Activated T-cell treated with anti-CD3 and anti-CD28 coated beads, Interleukin-2, amount 50 U/mL, for 4 hours (primary cell): ENCODE measurements at places on chromosomes 16 and 17. TPM values are rescaled to one million over a fixed set of nuclear protein-coding genes. Genes with fewer than 3 reads are reported as not detected.

- DNase-seq, result no peak
These were observed 228.5 kb downstream of the ABCC12 start for GRCh38 chr16:47927330-47927729.

Gene KRTAP2-1
- total RNA-seq, result not detected

DNA sequence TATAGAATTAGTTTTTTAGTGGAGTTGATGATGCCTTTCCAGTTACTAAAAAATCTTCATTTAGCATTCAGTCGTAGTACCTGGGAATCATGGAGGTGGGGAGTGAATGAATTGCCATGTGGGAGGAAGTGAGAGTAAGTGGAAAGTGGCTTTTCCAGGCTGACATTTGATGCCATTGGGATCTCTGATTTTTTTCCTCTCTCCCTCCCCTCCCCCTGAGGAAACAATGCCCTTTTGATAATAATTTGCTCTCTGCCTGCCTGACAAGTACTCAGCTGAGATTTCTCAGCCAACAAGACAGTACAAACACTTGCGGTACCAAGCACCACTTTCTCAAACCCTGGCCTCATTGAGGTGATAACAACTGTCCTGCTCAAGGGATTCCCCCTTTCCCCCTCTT, 2.2 kb downstream of the UBE2Z start:
- DNase-seq, result no peak

Gene DNASE1L2
- 0.86 TPM for total RNA-seq

DNA sequence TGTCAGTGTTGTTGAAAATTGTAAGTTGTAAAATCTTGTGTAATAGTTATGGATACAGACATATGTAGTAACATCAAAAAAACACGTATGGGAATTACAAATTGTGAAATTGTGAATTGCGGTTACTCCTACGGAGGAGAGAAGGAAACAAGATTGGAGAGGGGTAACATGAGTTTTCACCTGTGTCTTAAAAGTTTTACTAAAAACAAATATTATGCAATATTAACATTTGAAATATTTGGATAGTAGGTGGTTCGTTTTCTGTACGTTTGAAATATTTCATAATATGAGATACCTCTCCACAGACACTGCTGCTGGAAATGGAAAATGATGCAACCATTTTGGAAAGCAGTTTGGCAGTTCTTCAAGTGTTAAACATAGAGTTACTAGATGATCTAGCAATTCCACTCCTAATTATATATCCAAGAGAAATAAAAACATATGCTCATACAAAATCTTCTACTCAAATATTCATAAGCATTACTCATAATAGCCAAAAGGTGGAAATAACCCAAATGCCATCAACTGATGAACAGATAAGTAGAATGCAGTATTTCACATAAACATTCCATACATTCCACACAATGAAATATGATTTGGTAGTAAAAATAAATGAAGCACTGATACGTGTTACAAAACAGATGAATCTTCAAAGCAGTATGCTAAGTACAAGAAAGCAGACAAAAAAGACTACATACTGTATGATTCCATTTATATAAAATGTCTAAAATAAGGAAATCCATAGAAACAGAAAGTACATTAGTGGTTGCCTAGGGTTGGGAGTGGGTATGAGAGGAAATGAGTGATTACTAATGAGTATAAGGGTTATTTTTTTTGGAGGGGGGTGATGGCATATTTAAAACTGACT, 40.7 kb upstream of the ABCA10 start:
- no peak for DNase-seq

Gene TAC4
- total RNA-seq, result not detected

DNA sequence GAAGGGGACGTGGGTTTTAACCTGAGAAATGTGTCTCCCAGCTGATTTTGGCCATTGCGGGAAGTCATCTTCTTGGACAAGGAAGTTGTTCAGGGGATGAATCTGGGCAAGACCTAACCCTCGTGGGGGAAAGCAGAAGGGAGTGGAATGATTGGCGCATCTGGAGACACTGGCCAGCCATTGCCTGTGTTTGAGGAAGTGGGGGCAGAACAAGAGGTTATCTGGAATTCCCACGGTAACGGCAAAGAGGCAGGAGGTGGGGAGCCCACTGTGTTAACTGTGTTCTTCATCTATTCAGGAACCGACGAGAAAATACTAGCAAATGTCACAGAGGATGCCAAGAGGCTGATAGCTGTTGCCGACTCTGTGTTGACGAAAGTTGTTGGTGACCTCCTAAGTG, 66.9 kb downstream of the RNF213 start:
- DNase-seq, result no peak

- DNase-seq, result no peak
These were observed 142.4 kb upstream of the NOL11 start for GRCh38 chr17:67575325-67575724.
